ENCODE measurements at places on chromosomes 6 and 20. TPM values are rescaled to one million over a fixed set of nuclear protein-coding genes. Genes with fewer than 3 reads are reported as not detected.

The VIP gene
- total RNA-seq: not detected

GRCh38 chr6:159979136-159979874 lies 10.4 kb downstream of the IGF2R start:
- H3K4me3 ChIP-seq: peak overlapping the region; percentile 63
- H3K27ac ChIP-seq: peak overlapping the region; percentile 85
- peaks cover 2% of the 10 kb centered on the region for H3K27me3 ChIP-seq
- H3K36me3 ChIP-seq: no peaks in the 10 kb centered on the region
- DNase-seq: peak; percentile 41

- peaks cover 30% of the 10 kb centered on the region for H3K27me3 ChIP-seq
- peak overlapping the region; percentile 99 for H3K4me3 ChIP-seq
- H3K27ac ChIP-seq: peak overlapping the region; percentile 71
Observed at GRCh38 chr6:127515234-127515793, 3.8 kb downstream of the MTCL3 start.

DNA sequence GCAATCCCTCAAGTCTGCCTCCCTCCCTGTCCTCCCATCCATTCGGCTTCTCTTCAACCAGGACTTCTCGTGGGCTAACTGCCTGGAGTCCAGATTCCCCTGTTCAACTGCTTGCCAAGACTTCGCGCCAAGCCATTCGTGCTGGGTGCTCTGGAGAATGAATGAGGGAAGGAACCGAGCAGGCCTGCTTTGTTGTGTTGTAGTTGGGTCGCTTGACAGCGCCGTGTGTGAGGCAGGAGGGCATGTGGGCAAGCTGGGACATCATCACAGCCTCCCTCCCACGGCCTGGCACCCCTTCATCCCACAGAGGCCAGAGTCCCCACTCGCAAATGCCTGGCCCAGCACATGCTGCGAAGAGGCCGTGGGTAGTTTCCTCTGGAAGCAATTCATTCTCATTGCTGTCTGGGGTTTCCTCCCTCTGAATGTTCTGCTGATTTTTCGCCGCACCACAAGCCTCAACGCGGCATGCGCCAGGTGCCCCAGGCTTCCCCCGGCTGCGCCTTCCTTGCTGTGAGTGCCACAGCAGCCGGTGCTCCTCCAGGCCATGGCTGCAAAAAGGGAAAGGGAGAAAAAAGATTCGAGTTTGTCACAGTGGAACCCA lies 336.0 kb downstream of the QKI start:
- H3K27ac ChIP-seq: no peak overlapping the region
- H3K4me3 ChIP-seq: no peak overlapping the region
- H3K36me3 ChIP-seq: peaks cover 6% of the 10 kb centered on the region
- H3K4me1 ChIP-seq: peaks cover 7% of the 10 kb centered on the region
- no peak for DNase-seq
- peaks cover 4% of the 10 kb centered on the region for H3K27me3 ChIP-seq

The FOXQ1 gene
- total RNA-seq: 1.9 TPM

DNA sequence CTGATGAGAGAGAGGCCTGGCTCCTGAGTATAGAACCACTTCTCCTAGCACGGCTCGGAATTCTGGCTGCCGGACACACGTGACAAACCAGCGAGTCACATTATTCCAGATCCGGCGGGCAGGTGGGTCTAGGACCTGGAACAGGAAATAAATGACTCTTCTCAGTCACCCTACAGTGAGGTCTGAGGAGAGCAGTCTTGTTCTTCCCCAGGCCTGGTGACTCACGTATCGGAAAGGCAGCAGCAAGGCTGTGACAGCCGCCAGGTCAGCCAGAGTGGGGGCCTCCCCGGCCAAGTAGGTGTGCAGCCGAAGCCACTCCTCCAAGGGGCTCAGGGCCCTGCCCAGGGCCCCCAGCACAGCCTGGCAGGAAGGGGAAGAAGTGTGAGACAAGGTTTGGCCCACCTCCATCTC lies 2.8 kb downstream of the VARS1 start:
- H3K4me1 ChIP-seq: peaks cover 18% of the 10 kb centered on the region
- peaks cover 9% of the 10 kb centered on the region for H3K27me3 ChIP-seq
- DNase-seq: no peak
- peaks cover 4% of the 10 kb centered on the region for H3K36me3 ChIP-seq
- peak overlapping the region; percentile 52 for H3K4me3 ChIP-seq
- H3K27ac ChIP-seq: no peak overlapping the region

GRCh38 chr6:39657355-39658135 lies 67.7 kb downstream of the KIF6 start:
- DNase-seq: no peak
- no peaks in the 10 kb centered on the region for H3K27me3 ChIP-seq
- no peak overlapping the region for H3K27ac ChIP-seq
- H3K36me3 ChIP-seq: no peaks in the 10 kb centered on the region
- H3K4me3 ChIP-seq: no peak overlapping the region

GRCh38 chr6:111789598-111789997 lies 83.7 kb downstream of the FYN start:
- H3K4me3 ChIP-seq: no peak overlapping the region
- peaks cover 2% of the 10 kb centered on the region for H3K27me3 ChIP-seq
- H3K4me1 ChIP-seq: peaks cover 44% of the 10 kb centered on the region

DNA sequence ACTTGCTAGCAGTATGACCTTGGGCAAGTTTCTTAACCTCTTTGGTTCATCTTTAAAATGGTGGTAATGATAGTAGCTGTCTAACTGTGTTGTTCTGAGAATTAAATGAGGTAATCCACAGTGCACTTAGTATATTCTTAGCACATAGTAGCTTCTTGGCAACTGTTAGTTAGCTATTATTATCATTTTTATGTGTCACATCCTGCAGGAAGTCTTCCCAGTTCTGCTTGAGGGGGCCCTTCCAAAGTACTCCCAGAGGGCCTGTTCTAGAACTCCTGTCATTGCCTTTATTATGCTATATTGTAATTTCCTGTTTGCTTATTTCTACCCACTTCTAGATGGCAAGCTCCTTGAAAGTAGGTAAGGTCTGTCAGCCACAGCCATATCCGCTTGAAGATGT lies 30.6 kb downstream of the ANKS1A start:
- peaks cover 6% of the 10 kb centered on the region for H3K27me3 ChIP-seq
- no peak overlapping the region for H3K4me3 ChIP-seq
- no peak overlapping the region for H3K27ac ChIP-seq
- H3K4me1 ChIP-seq: peaks cover 8% of the 10 kb centered on the region

DNA sequence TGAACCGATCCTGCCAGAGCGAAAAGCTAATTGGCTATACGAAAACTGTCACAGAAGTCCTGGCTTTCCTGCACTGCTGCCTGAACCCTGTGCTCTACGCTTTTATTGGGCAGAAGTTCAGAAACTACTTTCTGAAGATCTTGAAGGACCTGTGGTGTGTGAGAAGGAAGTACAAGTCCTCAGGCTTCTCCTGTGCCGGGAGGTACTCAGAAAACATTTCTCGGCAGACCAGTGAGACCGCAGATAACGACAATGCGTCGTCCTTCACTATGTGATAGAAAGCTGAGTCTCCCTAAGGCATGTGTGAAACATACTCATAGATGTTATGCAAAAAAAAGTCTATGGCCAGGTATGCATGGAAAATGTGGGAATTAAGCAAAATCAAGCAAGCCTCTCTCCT lies 14.2 kb downstream of the CCR6 start:
- no peaks in the 10 kb centered on the region for H3K36me3 ChIP-seq
- DNase-seq: no peak
- H3K27ac ChIP-seq: no peak overlapping the region

- H3K27ac ChIP-seq: no peak overlapping the region
- no peak overlapping the region for H3K4me3 ChIP-seq
- peaks cover 10% of the 10 kb centered on the region for H3K36me3 ChIP-seq
- DNase-seq: no peak
- H3K4me1 ChIP-seq: peaks cover 18% of the 10 kb centered on the region
Observed at GRCh38 chr6:73515204-73515655, 5.6 kb downstream of the EEF1A1 start.

DNA sequence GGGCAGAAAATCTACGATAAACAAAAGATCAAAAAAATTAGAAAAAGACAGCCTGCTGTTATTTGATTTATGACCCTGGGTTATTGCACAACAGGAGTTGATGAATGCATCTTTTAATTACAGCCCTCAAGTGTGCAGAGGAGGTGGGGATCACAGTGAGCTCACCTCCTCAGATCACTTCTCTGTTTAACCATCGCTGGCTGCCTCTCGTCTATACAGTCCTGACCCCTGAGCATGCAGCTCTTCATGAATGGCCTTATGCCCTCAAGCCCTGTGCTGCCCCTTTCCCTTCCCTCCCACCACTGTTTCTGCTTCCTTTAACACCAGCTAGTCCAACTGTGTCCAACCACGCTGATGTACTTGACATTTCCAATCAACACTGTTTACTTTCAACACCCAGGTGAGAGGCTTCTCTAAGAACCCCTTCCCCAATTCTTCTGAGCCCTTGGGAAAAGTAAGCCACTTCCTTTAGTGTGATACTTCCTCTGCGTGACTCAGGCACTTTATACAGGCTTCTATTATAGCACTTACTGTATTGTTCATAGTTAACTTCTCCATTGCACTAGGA lies 60.6 kb upstream of the RIPOR2 start:
- no peak for DNase-seq
- H3K27ac ChIP-seq: no peak overlapping the region
- H3K4me3 ChIP-seq: no peak overlapping the region
- H3K27me3 ChIP-seq: no peaks in the 10 kb centered on the region
- H3K4me1 ChIP-seq: peaks cover 5% of the 10 kb centered on the region

The SCAND1 gene
- total RNA-seq: 97.8 TPM

The GABRR1 gene
- total RNA-seq: not detected

DNA sequence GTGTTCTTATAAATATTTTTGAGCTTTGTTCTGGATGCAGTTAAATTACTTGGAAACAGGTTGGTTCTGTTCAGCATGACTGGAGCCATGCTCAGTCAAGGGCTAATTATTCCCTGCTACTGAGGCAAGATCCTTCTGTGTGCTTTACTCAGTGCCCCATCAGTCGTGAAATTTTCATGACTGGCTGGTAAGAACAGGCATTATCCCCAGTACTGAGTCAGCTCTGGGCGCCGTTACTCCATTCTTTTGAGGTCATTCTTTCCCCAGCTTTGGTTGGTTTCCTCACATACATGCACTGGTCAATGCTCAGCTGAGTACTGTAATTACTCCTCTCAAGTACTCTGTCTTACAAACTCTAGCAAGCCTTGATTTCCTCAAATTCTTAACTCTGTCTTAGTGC lies 71.3 kb downstream of the CDKAL1 start:
- no peak for DNase-seq
- no peak overlapping the region for H3K4me3 ChIP-seq
- no peaks in the 10 kb centered on the region for H3K36me3 ChIP-seq
- H3K4me1 ChIP-seq: peaks cover 17% of the 10 kb centered on the region
- no peaks in the 10 kb centered on the region for H3K27me3 ChIP-seq

DNA sequence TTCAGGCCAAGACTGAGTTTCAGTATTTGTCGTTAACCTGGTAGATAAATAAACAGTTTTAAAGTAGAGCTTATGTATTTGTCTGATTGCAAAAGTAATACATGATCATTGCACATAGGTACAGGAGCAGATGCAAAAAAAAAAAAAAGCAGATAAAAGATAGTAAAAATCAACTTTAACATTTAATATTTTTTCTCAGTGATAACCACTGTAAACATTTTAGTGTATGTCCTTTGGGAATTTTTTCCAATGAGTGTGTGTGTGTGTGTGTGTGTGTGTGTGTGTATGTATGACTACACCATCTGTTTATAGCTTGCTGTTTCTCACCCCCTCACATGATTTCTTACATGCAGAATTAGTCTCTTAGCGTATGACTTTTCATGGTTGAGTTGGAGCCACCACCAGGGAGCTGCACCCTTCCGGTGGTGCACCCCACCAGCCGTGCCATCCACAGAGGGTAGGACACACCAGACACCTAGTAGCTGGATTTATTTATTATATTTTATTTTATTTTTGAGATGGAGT lies 26.3 kb downstream of the WRNIP1 start:
- H3K27me3 ChIP-seq: peaks cover 5% of the 10 kb centered on the region
- peaks cover 23% of the 10 kb centered on the region for H3K4me1 ChIP-seq
- no peak for DNase-seq
- peak overlapping the region; percentile 82 for H3K27ac ChIP-seq
- H3K36me3 ChIP-seq: no peaks in the 10 kb centered on the region

The STMND1 gene
- total RNA-seq: not detected

DNA sequence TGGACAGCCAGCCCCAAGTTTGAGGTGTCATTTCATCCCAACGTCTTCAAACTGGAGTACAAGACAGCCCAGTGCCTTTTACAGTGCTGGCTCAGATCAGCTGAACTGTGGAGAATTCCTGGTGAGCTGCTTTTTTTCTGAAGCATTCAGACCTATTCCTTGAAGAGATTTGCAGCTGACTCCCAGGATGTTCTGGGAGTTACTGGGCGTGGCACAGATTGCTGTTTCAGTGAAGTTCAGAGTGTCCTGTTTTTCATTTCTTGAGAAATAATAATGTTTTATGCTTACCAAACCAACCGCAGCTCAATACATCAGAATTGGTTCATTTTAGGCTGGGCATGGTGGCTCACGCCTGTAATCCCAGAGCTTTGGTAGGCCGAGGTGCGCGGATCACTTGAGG lies 33.4 kb upstream of the SRPK1 start:
- H3K27ac ChIP-seq: no peak overlapping the region
- DNase-seq: no peak
- no peaks in the 10 kb centered on the region for H3K27me3 ChIP-seq
- H3K36me3 ChIP-seq: no peaks in the 10 kb centered on the region

The SLC2A10 gene
- total RNA-seq: 0.37 TPM

- peaks cover 27% of the 10 kb centered on the region for H3K4me1 ChIP-seq
- no peak for DNase-seq
- H3K4me3 ChIP-seq: peak overlapping the region; percentile 97
- peak overlapping the region; percentile 72 for H3K27ac ChIP-seq
- H3K36me3 ChIP-seq: peaks cover 21% of the 10 kb centered on the region
- peaks cover 38% of the 10 kb centered on the region for H3K27me3 ChIP-seq
Observed at GRCh38 chr20:25858495-25859425, 162.1 kb upstream of the ZNF337 start.

DNA sequence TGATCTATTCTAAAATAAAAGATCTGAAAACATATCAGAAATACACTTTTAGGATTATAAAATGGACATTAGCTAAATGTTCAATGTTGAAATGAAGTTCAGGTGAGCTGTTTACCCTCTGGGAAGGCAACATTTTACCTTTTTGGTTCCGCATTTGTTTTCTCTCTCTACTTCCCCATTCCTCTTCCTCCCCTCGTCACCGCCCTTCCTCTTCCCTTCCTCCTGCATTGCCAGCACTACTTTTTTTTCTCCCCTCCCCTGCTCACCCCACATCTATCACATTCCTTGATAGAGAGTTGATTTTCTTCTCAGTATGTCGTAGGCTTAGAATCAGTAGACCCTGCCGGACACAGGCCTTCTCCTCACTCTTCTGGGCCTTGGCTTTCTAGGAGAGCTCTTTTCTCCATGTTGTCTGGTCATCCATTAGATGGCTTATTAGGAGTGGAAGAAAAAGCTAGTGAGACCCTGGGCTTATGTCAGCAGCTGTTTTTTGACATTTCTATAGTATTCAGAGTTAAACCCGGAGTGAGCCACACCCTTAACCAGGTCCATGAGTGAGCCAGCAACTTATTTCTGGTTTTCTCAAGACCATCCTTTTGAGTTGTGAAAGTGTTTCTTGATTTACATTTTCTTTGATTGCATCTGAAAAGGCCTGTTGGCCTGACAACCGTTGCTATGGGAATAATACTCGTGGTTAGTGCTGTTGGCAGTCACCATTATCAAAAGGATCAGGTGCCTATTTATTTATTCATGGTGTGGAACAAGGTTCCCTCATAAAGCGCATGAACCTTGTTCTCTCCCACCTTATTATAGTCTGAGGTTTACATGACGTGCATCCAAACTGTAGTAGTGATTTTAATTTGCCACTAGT lies 90.9 kb downstream of the DTD1 start:
- peaks cover 3% of the 10 kb centered on the region for H3K27me3 ChIP-seq
- H3K4me1 ChIP-seq: peaks cover 19% of the 10 kb centered on the region
- H3K4me3 ChIP-seq: no peak overlapping the region
- no peak for DNase-seq
- H3K36me3 ChIP-seq: no peaks in the 10 kb centered on the region

The TAP2 gene
- total RNA-seq: 1.9 TPM

Measured in glutamatergic neuron (in vitro differentiated cells).